ENCODE measurements at places on chromosomes 16 and 17.

DNA sequence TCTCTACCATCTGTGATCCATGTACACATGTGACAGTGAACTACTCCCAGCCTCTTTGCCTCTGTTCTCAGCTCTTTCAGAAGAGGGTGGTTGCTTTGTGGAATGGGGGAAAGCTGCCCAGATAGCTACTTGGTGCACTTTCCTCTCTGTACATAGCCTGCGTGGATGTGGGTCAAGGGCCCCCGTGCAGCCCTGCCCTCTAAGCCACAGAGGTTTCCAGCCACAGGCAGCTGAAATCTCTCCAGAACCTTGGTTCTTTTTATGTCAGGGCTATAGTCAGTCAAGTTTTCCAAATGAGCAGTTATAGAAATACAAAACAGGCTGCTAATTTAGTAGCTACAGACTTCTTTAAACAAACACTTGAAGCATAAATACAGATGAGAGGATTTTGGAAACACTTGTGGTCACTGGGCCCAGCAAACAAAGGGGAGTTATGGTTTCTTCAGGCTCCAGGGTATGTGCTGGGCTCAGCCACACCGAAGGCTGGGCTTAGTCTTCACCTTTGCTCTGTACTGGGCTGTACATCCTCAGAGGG is 199.7 kb upstream of the ASIC2 start:
- no peak for DNase-seq

GRCh38 chr16:31382485-31383161 is 10.5 kb upstream of the ITGAD start:
- DNase-seq: peak; percentile 58

DNA sequence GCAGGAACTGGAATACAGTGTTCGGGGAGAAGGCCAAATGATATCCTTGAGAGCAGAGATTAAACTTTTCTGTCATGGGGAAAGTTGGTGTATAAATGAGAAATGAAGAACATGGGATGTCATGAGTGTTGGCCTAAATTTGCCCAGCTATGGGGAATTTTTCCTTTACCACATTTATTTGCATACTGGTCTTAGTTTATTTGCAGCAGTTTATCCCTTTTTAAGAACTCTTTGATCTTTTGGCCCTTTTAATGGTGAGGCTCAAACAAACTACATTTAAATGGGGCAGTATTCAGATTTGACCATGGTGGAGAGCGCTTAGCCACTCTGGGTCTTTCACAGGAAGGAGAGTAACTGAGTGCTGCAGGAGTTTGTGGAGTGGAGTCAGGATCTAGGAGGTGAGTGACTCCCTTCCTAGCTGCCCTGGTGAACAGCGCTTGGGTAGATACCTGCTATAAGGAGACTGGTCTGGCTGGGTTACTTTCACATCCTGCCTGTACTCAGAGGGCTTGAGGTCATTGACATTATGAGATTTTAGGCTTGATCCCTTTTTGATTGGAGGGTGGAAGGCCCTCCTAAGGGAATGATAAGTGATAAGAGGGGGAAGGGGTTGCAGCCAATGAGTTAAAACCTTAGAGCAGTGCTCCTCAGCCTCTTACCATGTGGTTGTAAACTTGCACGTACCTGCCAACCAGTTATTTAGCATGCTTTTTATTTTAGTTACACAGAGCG is 10.7 kb downstream of the PYCARD start:
- no peak for DNase-seq

GRCh38 chr17:7133424-7133823 is 18.8 kb upstream of the ASGR2 start:
- peak; percentile 33 for DNase-seq

DNA sequence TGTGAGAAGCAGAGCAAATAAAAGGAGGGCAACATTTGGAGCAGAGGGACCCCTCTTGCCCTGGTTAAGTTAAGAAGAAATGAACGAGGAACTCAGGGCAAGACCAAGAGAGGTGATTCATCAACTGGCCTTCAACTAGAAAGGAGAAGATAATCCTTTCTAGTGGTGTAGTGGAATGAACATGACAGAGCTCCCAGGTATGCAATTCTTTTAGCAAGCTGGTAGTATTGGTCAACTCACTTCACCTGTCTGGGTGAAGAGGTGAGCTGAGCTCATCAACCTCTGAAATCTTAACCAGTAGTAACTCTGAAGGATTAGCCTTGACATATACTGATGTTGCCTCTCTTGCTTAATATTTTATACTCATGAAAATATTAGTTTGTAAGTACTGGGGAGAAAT is 1024.7 kb upstream of the GOT2 start:
- no peak for DNase-seq

GRCh38 chr16:72202014-72202413 is 30.1 kb upstream of the PMFBP1 start:
- DNase-seq: no peak

DNA sequence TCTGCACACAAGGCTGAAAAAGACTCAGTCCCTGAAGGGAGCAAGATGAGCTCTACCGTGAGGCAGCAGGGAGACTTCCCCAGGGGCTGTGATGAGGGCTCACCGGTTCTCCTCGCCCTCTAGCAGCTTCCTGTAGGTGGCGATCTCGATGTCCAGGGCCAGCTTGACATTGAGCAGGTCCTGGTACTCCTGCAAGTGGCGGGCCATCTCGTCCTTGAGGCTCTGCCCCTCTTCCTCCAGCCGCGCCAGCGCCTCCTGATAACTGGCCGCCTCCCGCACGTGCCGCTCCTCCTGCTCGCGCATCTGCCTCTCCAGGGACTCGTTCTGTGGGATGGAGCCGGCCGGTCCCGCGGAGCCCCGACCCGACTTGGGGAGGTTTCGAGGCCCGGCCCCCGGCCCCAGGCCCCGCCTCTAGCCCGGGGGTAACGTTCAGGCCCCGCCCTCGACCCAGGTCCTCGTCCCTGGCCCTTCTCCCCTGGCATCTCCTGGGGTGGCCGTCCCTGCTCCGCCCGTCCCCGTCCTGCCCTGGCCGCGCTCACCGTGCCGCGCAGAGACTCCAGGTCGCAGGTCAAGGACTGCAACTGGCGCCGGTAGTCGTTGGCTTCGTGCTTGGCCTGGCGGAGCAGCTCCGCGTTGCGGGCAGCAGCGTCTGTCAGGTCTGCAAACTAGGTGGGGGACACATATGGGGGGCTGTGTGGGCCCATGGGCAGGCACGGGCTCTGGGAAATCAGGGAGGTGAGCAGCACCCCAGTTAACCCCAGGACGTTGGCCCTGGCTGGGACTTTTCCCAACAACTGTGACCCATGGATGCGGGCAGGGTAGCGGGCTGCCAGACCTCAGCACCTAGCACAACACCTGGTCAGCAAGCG is 3.9 kb downstream of the GFAP start:
- peak; percentile 27 for DNase-seq

DNA sequence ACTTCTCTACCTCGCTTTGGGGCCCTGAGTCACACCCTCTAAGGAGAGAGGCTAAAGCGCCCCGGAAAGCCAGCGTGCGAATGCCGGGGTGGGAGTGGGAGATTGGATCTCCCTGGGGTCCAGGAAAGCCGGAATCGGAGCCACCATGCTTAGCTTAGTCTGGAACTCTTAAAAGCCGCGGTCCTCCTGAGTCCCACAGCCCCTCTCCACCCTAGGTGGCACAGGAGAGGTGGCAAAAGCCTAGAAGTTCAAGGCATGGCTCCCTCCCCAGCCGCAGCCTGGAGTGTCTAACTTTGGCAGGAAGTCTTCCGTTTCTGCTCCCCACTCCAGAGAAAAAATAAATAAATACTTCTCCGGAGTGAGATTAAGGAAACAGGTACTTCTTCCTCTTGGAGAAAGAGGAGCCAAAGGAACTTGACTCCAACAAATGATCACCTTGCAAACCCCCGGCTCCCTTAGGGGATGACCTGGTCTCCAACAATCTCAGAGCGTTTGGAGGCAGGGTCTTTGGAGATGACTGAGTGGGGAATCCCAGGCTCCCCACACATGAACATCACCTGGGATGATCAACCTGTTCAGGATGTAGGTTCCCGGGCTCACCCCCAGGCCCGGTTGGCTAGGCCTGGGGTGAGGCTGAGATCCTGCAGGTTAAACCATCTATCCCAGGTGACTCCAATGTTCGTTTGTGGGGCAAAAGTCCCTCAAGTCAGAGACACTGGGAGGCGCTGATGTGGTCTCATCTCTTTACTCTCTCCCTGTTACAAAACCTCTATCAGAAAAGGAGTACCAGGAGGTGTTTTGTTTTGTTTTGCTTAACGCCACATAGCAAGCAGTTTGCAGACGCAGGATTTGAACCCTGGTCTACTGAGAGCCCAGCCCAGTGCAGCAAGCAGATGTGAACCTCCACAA is 2.9 kb downstream of the CIITA start:
- DNase-seq: no peak

GRCh38 chr17:17506893-17507464 is 10.8 kb upstream of the RASD1 start:
- DNase-seq: no peak

GRCh38 chr16:70276392-70276791 is 12.9 kb downstream of the AARS1 start:
- DNase-seq: no peak

DNA sequence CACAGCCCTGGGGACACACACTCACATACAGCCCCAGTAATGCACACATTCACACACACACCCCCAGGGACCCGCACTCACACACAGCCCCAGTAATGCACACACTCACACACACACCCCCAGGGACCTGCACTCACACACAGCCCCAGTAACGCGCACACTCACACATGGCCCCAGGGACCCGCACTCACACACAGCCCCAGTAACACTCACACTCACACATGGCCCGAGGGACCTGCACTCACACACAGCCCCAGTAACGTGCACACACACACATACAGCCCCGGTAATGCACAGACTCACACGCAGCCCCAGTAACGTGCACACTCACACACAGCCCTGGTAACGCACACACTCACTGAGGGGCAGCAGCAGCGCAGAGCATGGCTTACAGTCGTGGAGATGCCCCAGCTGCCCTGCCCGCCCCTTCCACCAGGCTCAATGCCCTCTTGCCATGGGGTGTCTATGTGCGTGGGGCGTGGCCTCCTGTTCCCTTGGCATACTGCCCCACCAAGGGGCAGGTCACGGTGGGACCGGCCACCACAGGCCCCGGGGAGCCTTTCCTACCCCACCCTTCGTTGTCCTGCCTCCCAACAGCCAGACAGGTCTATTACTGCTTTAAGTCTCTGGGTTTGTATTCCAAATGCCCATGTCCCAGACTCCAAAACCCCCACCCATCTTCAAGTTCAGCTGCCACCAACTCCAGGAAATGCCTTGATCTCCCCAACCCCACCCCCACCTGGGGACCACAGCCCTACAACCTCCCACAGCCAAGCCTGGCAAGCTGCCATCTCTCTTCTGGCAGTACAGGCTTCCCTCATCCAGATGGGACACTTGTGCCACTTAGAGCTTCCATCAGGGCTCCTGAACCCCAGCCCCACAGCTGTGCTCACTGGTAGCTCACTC is 2.7 kb downstream of the CCDC102A start:
- no peak for DNase-seq

DNA sequence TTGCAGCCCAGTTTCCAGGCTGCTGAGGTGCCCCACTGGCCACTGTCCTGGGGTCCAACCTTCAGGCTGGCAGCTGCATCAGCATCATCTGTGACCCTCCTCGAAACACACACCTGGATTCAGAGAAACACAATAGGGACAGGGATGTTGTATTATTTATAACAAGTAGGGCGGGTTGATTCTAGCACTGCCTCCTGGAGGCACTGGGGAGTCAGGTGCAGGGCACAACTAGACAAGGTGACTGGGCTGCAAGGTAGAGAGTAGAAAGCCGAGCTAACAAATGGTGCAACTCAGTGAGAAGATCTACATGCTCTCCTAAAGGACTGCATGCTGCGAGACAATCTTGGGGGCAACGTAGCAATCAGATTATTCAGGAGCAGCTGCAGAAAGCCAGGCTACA is 317.3 kb downstream of the SLC39A11 start:
- no peak for DNase-seq

Data from stimulated activated CD4-positive, alpha-beta T cell treated with anti-CD3 and anti-CD28 coated beads, TNF-alpha, amount 100 ng/mL, for 48 hours (primary cell).